ENCODE measurements at places on chromosomes 3 and 15. TPM values are rescaled to one million over a fixed set of nuclear protein-coding genes. Genes with fewer than 3 reads are reported as not detected.

Gene SUSD5
- total RNA-seq: 1.5 TPM

Gene TRPM7
- total RNA-seq: 64.0 TPM

Gene MUSTN1
- total RNA-seq: not detected

Gene WNT7A
- total RNA-seq: not detected

Gene CSNK1G1
- total RNA-seq: 41.6 TPM

Gene IQCF5
- not detected for total RNA-seq

Gene TEX9
- total RNA-seq: 4.5 TPM

Gene ELL3
- 2.7 TPM for total RNA-seq

Gene SPSB4
- total RNA-seq: not detected

Measured in smooth muscle cell of the umbilical artery (primary cell).